ENCODE measurements at places on chromosomes 5 and 9.

GRCh38 chr5:1875843-1876659 is 6.7 kb downstream of the IRX4 start:
- no peak for DNase-seq

DNA sequence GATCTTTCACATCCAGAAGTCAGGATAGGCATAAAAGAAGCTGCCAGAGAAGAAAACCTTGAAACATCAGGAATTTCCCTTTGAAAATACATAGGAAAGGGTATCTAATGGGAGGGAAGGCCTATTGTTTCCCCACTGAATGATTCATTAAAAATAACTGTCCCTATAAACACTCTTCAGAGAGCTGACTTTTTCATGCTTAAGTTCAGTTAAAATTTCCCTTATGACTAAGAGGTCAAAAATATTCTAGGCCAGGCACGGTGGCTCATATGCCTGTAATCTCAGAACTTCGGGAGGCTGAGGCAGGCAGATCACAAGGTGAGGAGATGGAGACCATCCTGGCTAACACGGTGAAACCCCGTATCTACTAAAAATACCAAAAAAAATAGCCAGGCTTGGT is 499.5 kb downstream of the ENC1 start:
- no peak for DNase-seq

GRCh38 chr5:58046371-58046770 is 413.5 kb downstream of the PLK2 start:
- DNase-seq: no peak

DNA sequence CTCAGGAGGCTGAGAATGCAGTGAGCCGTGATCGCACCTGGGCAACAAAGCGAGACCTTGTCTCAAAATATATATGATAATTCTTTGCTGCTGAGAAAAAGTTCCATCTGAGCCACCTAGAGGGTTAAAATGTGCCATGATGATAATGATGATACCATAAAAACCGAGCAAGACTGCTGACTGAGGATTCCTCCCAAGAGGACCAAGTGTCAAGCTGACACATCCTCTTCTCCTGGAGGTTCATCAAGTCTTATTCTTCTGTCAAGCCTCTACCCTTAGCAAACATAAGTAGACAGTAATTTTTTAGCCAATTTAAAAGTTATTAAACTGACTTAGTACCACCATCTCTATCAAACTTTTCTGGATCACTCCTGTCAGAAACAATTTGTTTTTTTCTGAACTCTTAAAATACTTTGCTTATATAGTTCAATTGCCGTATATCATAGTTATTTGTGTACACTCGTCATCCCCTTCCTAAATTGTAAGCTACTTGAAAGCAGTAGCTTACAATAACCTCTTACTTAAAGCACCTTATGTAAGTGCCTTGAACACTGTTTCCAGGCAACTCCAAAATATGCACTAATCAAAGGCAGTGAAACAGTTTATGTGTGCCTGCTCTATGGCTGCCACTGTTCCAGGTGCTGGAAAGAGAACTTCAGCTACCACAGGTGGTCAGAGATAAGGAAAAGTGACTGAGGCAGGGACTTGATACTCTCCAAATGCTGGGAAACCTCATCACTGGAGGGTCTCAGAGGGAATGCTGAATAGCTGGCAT is 57.4 kb downstream of the SCAI start:
- no peak for DNase-seq

- DNase-seq: no peak
Measured at GRCh38 chr5:100790170-100790665, 112.9 kb downstream of the ST8SIA4 start.

DNA sequence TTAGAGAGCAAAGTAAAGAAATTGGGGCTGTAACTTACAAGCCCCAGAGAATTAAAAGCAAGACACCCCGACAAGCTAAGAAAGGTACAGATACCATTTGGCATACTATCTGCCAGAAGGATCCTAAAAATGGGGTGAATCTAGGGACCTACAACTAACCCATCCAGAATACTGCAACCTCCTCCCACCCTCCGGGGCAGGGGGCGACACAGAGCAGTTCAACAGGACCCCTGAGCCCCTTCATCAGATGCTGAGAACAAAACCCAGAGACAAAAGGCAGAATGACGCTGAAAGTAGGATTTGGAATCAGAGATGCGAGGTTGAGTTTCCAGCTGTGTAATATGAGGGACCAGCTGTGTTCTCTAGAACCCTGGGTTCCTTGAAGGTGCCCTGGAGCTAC is 71.2 kb downstream of the EPB41L4B start:
- no peak for DNase-seq

- no peak for DNase-seq
Measured at GRCh38 chr9:72326641-72327040, 38.4 kb downstream of the ZFAND5 start.

- DNase-seq: peak; percentile 87
Measured at GRCh38 chr9:93642961-93643360, 66.6 kb downstream of the PHF2 start.

DNA sequence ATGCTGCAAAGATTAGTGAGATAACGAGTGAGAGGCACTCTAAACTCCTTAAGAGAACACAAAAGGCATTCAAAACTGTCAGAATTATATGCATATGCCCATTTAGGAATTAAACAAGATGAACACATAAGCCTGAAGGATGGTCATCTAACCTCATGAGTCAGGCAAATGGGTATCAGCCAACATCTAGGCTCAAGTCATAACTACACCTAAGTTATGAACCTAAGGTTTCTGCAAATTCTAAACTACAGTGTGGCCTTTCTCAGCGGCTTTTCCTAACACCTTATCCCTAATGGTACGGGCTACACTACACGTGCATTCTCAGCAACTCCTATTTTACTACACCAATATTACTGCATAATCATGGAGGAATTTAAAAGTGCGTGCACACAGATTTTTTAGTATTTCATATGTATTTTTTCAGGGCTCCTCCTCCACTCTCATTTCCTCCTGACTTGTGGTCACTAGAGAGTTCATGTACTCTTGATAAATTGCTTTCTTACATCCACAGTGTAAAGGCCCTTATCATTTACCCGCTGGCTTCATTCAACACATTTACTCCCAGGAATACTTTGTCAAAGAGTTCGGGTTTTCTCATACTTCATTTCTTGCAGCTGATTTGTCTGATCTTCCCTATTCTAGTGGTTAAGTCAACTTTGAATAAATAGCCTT is 316.5 kb downstream of the BNC2 start:
- no peak for DNase-seq

- no peak for DNase-seq
Measured at GRCh38 chr5:122465031-122465577, 153.1 kb downstream of the SNCAIP start.

DNA sequence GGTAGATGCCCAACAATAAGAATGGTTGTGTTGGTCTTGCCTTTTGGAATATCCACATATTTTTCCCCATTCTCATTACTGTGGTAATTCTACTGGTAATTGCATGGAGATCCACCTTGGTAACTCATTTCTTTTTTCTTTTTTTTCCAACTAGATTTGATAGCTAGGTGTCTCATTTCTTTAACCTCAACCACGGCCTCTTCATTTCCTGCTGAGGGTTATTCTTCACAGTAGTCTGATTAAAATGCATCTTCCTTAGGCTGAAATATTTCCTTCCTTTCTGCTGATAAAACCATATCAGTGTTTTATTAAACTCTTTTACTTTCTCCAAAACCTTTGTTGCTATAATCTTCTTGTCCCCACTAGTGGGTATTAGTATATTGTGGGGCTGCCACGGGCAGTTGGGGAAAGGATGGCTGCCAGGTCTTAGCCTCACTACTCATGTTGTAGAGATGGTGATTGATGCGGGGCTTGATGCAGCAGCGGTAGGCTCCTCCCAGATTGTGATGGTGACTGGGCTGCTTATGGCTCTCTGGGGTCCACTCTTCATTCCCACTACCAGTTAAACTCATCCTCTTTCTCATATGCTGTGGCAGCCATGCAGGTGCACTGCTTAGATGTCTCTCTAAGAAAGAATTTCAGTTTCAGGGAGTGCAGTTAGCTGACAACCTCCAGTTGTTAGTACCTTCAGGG is 35.9 kb downstream of the KIF2A start:
- no peak for DNase-seq

DNA sequence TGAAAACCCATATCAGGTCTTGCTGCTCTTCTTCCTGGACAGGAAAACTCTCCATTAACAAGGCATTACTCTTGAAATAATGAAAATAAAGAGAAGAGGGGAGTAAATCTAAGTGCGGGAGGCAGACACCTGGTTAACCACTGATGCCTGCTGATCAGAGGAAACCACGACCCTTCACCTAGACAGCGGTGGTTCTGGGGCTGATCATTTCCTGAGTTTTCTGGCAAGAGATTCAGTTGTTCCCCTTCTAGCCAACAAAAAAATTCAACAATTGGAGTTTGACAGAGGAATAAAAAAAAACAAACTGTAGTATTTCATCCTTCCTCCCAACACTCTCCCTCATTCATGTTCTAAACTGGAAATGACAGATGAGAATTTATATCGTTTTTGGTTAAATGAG is 3.0 kb downstream of the RLN2 start:
- DNase-seq: no peak

DNA sequence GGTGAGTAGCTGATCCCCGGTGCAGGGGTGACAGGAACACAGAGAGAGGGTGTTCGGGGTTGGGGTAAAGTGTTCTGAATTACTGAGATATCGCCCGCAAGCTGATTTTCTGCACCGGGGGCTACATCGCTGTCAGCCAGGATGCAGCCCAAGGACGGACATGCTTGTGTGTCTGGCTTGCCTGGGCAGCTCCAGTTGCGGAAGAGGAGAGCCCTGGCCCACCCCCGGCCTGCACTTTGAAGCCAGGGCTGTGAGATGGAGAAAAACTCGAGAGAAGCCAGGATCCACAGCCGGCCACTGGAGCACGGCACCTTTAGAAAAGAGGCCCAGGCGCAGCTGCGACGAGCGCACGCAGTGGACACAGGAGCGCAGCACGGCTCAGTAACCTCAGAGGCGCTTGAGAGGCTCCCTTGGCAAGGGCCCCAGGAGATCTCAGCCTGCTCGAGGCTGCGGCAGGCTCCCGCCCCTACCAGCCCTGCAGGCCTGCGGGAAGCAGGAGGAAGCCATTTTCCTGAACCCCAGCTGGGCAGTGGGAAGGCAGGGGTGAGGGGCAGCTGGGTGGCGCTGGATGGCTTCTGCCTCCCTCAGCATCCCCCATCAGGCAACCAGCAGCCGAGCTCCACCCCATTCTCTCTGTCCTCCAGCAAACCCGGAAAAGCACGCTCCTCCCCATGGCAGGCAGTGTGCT is 59.2 kb downstream of the C9orf50 start:
- DNase-seq: peak; percentile 43

DNA sequence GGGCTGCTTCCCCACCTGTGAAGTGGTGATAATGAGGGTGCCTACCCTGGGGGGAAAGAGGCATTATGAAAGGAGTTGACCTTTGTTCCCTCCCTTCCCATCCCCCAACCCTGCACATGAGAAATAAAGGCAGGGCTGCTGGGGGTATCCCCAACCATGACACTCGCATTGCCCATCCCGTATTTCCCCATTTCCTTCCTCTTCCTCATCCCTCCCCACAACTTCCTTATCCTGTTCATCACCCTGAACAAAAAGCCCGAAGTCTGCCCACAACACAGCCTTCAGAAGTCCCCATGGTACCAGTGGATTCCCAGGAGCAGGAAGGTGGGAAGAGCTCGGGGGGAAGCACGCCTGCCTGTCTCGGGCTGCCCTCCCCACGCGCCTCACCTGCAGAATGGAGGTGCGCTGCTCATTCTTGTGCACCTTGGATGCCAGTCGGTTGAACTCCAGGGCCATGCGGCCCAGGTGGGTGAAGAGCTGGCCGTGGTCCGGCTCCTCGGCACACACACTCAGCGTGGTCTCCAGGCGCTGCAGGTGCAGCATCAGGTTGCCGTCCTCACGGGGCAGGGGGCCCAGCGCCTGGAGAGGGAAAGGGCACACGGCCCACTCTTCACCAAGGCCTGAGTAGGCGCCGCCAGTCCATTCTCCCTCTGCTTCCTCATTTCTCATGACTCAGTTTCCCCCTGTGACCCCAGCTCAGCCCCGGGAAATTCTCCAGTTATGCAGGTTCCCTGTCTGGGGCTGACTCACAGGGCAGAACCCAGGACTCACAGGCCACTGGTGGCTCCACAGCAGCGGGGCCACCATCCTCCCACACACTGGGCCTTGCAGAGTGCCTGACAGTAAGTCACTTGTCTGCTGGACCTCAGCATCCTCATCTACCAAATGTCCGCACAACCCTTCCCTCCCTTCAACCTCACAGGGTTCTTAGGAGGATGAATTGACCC is 24.2 kb downstream of the TNIP1 start:
- DNase-seq: no peak

GRCh38 chr5:154654486-154655371 is 100.4 kb upstream of the LARP1 start:
- no peak for DNase-seq

- DNase-seq: no peak
Measured at GRCh38 chr9:85511746-85512145, 230.0 kb downstream of the AGTPBP1 start.

GRCh38 chr5:73030995-73031394 is 75.2 kb downstream of the FCHO2 start:
- DNase-seq: peak; percentile 64

DNA sequence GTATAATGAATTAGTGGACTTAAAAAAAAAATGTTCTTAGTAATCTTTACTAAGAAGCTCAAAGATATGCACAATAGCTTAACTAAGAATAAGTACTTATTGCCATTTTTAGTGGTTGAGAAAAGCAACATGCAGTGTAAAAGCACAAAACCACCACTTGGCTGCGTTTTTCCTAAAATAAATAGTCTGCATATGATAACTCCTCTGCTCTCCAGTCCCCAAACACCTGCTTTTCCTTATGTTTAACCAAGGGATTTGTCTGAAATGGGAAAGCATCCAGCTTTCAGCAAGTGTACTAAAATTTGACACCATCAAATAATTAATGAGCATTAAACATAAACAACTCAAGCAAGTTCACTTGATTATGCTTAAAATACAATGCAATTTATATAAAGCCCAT is 41.4 kb downstream of the PSIP1 start:
- DNase-seq: no peak

GRCh38 chr5:180649297-180650039 is at the start of gene FLT4:
Gene FLT4, minus strand, starts transcription at chr5:180649600. Its CDS starts 55 bp downstream, at chr5:180649545.
- no peak for DNase-seq

DNA sequence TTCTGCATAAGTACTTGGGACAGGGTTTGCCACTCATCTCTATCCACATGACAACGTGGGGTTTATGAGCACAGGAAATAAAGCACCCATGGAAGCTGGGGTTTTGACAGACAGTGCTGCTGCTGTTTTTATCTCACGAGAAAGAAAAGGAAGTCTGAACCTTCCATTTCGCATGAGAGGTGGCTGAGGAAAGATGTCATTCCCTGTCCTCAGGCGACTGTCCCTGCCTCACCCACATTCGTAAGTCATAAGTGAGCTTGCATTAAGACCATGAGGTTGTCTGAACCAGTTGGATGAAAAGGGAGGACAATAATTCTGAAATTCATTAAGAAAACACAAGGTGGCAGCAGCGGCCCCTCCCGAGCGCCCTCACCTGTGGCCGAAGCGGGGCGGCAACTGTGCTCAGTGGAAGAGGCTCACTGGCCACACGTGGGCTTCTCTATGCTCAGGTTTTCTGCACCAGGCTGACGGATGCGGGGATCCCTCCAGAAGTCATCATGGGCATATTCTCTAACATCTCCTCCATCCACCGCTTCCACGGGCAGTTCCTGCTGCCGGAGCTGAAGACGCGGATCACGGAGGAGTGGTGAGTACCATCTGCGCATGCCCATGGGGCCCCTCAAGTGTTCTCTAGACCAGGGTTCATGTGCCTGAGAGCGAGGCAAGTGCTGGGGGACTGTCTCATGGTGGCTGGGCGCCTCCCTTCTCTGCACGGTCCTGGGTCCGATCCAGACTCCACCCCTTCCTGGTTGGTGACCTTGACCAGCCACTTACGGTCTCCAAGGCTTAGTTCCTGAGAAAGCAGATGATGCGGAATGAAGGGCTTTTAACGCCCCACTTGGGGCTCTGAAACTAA is 54.7 kb upstream of the SUSD3 start:
- peak; percentile 67 for DNase-seq
